ENCODE measurements at places on chromosomes 1 and 21. TPM values are rescaled to one million over a fixed set of nuclear protein-coding genes. Genes with fewer than 3 reads are reported as not detected.

DNA sequence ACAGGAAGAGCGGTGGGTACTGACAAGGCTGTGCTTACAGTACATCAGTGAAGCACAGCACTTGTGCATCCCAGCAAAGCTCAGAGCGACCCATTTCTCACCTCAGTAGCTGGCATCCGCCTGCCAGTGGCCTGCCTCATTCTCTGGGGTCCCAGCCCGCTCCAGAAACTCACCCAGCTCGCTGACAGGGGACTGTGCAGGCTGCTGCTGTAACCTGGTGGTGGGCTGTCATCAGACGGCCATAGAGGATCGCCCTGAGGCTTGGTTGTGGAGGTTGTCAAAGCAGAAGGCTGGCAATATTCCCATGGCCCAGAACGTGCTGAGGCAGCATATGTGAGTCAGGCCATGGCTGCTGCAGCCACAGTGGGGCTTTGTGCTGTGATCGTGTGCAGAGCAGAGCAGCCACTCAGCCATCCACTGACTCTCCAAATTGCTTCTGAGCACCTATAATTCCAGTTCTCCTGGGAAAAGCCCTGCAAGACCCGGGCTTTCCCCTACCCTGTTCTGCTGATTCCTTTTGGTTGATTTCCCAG lies 13.6 kb upstream of the GPR137B start:
- DNase-seq: peak; percentile 67

- no peak for DNase-seq
Measured at GRCh38 chr1:209527993-209528717, 55.4 kb upstream of the CAMK1G start.

- DNase-seq: no peak
Measured at GRCh38 chr1:101238031-101238628, 1.3 kb downstream of the S1PR1 start.

KRTAP12-1 gene
- not detected for polyA plus RNA-seq

CNTN2 gene
- polyA plus RNA-seq: 37.7 TPM

TRABD2B gene
- polyA plus RNA-seq: 3.1 TPM

CFAP74 gene
- polyA plus RNA-seq: 5.6 TPM
